Type B pancreatic cell (in vitro differentiated cells): ENCODE measurements at places on chromosomes 1 and 21.
A peak's percentile ranks its signal among the peaks of the same experiment; 100 is the strongest.

DNA sequence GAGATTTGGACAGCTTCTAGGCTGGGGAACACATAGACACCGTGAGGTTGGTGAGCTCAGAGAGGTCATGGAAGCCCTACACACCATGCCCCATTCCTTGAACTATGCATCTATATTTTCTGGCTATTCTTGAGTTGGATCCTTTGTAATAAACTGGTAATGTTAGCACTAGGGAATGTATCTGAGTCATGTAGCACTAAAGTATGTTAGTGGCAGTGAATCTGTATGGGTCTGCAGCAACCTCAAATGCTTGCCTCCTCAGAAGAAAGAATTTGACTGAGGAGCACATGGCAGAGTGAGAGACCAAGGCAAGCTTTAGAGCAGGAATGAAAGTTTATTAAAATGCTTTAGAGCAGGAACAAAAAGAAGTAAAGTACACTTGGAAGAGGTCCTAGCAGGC is 43.7 kb upstream of the LRRC7 start:
- no peak for DNase-seq

DNA sequence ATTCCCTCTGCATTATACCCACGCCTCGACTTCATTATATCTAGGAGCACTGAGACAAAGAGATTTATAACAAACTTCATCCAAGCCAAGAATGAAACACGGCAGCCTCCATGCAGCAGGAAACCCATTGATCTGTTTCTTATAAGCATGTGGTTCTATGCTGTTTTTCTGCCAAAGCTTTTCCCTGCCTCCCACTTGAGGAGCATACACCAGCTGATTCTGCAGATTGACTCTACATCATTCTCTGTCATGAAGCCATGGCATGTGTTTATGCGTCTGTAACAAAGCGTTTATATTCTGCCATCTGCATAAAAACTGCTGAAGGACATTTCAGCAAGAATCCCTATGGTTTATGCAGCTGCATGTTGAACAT is 102.0 kb downstream of the CYYR1 start:
- DNase-seq: no peak

DNA sequence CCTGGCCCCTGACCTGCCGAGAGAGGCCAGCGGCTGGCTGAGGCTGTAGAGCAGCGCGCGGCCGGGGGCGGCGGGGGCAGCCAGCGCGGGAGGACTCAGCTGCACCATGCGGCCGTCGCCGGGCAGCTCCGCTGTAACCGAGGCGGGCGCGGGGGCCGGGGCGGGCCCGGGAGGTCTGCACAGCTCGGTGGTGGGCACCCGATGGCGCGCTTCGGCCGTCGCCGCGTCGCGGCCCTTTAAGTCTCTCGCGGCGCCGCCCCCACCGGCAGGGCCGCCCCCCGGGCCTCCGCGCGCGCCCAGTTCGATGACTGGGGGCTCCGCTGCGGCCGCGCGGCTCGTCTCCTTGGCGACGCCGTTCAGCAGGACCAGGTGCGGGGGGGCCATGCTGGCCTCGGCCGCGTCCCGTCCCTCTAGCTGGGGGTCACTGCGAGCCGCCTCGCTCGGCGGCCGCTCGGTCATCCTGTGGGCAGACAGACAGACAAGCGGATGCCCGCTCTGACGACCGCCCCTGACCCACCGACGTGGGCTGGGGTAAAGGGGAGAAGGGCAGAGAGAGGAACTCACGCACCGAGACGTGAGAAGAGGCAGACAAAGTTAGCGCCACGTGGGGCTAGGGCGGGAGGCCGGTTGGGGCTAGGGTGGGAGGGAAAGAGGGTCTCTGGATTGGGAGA is 6.5 kb downstream of the TAL1 start:
- DNase-seq: no peak

- peak; percentile 81 for DNase-seq
These were observed 20.6 kb downstream of the CSF1 start for GRCh38 chr1:109931189-109931731.

GRCh38 chr1:53696571-53696970 is 42.4 kb downstream of the GLIS1 start:
- no peak for DNase-seq

DNA sequence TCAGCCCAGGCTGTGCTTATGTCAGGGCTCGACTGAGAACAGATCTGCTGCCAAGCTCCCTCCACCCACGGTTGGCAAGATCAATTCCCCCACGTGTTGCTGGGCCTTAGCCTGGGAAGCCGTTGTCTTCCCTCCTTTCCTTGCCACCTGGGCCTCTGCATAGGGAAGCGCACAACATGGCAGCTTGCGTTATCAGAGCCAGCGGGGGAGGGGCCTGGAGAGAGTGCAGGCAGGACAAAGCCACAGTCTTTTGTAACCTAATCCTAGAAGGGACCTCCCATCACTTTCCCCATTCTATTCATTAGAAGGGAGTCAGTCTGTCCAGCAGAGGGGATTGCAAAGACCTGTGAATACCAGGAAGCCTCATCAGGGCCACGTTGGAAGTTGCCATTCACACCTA is 17.0 kb upstream of the IGSF21 start:
- DNase-seq: no peak

GRCh38 chr1:167829868-167830267 is 84.1 kb downstream of the ADCY10 start:
- no peak for DNase-seq
